ENCODE measurements at places on chromosomes 13 and 19.

- DNase-seq = no peak
Observed at GRCh38 chr13:50527188-50527587, 316.3 kb downstream of the DLEU7 start.

DNA sequence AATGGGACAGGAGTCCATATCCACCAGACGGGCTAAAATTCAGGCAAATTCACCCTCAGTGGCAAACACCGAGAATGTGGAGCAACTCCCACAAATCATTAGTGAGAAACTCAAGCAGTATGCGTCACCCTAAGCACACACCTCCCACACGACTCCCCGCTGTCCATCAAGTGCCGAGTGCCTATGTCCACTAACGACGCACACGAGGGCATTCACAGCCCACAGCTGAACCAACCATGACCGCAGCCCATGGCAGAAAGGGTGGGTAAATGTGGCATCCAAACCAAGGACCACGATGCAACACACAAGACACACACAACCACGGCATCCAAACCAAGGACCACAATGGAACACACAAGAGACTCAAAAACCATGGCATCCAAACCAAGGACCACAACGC, 22.0 kb downstream of the MIER2 start:
- no peak for DNase-seq

DNA sequence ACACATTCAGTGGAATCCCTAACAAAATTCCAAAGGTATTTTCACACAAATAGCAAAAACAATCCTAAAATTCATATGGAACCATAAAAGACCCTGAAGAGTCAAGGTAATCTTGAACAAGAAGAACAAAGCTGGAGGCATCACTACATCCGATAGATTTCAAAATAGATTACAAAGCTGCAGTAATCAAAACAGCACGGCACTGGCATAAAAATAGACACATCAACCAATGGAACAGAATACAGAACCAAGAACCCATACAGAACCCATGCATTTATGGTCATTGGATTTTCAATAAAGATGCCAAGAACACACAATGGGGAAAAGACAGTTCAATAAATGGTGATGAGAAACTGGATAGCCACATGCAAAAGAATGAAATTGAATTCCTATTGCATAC, 32.5 kb downstream of the ZNF566 start:
- DNase-seq = no peak

DNA sequence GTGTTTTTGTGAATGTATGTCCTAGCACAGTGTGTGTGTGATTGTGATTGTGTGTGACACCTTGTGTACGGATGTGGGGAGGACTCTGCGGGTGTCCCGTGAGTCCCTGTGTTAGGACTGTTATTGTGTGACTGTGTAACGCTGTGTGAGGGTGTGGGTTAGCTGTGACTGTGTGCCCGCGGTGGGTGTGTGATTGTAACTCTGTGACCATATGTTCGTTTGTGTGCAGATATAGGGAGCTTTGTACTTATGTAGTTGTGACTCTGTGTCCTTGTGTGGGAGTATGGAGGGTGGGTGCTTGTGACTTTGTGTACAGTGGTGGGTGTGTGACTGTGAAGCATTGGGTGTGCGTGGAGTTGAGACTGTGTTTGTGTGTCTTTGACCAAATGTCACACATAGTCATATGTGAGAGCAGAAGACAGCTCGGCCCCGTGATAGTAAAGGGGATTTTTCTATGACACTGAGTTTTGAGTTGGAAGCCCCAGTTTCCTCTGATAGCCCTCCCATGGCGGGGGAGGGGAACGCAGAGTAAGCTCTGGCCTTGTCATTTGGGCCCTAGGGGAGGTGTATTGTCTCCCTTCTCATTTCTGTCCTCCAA, 949 bp upstream of the ZNF260 start:
- DNase-seq = no peak

DNA sequence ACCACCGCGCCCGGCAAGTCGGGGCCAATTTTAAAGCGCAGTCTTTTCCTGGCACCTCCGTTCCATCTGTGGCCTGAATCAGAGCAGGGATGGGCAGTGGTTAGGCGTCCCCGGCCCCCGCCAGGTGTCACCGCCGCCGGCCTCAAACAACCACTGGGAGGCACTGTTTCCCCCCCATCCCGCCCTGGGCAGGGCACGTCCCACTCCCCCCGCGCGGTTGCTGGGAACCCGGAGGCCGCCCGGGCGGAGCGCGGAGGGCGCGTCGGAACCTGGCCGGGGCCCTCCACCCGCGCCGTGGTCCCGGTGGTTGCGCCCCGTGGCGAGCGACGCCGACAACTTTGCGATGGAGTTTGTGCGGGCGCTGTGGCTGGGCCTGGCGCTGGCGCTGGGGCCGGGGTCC, at the start of gene GRIN3B:
TSS of gene GRIN3B (plus strand) at position 325 of the 400 bp plus-strand sequence. CDS start at position 344, 19 bp downstream.
- DNase-seq = no peak

DNA sequence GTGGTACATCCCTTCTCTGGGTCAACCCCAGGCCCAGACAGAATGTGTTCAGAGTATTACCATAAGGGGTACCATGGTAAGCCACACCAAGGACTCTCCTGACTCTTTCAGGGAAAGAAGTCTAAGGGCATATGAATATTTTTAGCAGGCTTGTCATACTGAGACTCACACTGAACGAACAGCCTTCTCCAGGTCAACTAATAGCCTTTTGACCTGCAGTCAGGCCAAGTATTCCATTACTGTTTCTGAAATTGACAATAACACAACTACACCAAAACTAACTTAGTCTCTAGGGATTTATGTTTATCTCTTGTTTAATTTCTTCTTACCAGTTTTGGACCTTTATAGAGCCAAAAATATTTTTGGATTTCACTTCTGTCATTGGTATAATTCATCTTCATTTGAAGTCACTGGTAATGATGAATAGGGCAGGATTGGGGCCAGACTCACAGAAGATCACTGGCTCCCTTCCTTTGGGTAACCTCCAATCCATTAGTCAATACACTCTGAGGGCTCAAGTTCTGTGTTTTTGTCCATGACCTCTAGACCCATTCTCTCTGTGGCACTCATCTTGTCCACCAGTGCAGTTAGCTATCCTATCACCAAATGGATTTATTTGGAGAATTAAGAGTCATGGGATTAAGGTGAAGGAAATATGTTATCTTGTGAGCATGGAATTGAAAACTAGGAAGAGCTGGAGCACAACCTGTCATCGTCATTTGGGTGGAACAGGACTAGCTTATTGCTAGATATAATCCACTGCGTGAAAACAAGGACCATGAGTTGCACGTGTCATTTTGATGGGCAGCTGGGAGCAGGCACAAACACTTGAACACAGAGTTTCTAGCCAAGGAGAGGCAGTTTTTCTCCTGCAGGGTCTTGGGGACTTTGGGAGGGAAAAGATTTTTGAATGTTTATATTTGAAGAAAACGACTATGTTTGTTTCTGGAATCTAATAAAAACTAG, 313.3 kb downstream of the DCLK1 start:
- no peak for DNase-seq

GRCh38 chr19:40006273-40006691, 9.4 kb downstream of the ZNF546 start:
- peak; percentile 39 for DNase-seq
